ENCODE measurements at places on chromosomes 16 and 17. TPM values are rescaled to one million over a fixed set of nuclear protein-coding genes. Genes with fewer than 3 reads are reported as not detected.

- DNase-seq: no peak
Measured at GRCh38 chr16:54208237-54208636, 78.3 kb downstream of the IRX3 start.

DNA sequence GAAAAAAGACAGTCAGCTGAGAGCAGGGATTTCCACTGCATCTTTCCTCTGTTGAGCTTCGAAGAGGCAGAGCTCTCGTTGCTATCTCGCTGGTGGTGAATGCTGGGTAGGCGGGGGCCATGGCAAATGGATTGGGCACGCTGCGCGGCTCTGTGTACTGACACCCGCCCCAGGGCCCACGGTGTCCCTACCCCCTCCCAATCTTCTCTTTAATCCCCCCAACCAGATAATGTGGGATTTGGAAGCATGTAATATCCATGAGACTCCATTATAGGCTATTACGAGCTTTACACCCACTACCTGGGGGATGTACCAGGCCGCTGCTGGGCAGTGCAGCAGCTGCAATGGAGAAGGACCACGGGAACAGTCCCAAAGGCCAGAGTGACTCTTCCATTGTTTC is 8.3 kb downstream of the PIPOX start:
- no peak for DNase-seq

GRCh38 chr17:29615048-29615385 is 7.7 kb downstream of the CORO6 start:
- DNase-seq: peak; percentile 34

- no peak for DNase-seq
Measured at GRCh38 chr17:2780256-2780655, 16.0 kb upstream of the RAP1GAP2 start.

The ACAP1 gene
- 3.6 TPM for polyA plus RNA-seq

The CCDC144A gene
- not detected for polyA plus RNA-seq

GRCh38 chr16:67598527-67598926 is 36.2 kb downstream of the CTCF start:
- DNase-seq: no peak

DNA sequence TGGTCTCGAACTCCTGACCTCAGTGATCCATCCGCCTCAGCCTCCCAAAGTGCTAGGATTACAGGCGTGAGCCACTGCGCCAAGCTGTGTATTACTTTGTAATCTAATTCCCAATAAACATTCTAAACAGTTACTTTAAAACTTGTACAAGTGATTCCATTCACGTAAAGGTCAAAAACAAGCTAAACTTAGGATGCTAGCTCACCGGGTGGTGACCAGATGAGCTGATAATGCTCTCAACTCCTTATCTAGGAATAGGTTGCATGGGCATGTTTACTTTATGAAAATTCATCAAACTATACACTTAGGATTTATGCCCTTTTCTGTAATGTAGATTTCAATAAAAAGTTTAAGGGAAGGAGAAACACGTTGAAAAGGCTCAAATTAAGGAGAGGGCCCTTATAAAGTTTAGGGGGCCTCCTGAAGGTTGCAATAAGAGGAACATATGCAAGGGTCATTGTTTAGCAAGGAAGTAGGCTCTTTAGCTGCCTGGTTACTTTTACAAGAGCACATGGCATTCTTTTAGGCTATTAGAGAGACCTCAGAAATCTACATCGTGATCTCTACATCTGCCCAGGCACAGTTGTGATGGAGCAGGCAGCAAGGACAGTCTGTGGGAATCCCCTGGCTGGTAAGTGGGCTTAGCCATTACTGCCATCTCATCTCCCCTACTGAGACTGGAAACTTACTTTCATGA is 13.3 kb downstream of the CDR2 start:
- no peak for DNase-seq

DNA sequence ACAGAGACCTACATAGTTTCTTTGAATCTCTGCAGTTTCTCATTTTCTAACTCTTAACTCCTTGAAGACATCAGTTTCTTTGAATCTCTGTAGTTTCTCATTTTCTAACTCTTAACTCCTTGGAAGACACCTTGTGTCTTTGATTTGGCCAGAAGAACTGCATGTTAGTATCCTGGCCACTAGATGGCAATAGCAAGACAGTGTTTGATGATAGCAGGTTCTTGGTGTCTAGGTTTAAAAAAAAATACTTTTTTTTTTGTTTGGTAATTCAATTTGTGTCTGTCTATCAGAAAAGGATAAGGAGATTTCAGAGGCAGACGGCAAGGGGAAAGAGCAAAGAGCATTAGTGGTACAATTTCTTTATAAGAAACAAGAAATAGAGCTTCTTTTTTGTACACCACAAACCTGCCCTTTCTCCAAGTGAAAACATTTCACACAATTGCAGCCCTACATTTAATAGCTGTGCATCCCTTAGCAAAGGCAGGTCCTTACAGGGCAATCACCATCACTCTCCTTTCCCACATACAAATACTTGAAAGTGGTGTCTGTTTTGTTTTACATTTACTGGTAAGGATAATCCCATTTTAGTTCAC is 1324.9 kb upstream of the CDH8 start:
- peak; percentile 39 for DNase-seq

- DNase-seq: no peak
Measured at GRCh38 chr17:8846768-8847211, 20.7 kb downstream of the PIK3R6 start.

- no peak for DNase-seq
Measured at GRCh38 chr16:31876951-31877828, 3.6 kb downstream of the ZNF267 start.

GRCh38 chr16:89004209-89004831 is 27.3 kb upstream of the CBFA2T3 start:
- peak; percentile 16 for DNase-seq

- no peak for DNase-seq
Measured at GRCh38 chr16:74852500-74852875, 77.9 kb upstream of the FA2H start.

GRCh38 chr16:29820271-29820701 is at the start of gene MVP:
MVP (plus strand) TSS chr16:29820462; CDS start chr16:29830550, 10,088 bp downstream.
- no peak for DNase-seq

DNA sequence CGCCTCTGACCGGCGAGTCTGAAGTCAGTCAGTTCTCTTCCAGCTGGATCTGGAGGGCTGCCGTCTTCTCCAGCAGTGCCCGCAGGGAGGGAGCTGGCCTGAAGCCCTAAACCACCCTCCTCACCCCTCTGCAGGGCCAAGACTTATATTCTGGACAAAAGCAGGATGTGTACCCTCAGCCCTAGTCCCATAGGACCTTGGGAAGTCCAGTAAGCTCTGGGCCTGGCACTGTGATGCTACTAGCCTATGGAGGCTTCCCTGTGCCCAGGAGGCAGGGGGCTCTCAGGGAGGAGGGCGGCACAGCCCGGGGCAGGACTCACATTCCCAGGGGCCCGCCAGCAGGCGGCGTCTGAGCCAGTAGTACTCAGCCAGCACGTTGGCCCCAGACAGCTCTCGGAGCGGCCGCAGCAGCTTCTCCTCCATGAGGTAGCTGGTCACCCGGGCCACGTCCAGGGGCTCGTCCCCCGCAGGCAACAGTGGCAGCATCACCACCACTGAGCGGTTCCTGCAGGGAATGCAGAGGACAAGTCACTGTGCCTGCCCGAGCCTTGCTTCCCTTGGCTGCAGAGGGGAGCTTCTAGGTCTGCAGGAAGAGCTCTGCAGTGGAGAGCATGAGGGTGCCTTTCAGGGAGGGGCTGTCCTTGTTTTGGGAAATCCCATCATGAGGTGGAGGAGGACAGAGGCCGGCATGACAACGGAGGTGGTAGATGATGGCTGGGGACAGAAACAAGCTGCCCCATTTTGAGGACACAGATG is 41.7 kb downstream of the RMI2 start:
- DNase-seq: no peak

GRCh38 chr17:74599023-74599399 is 6.9 kb upstream of the CD300LD start:
- no peak for DNase-seq

The AKAP10 gene
- 20.9 TPM for polyA plus RNA-seq

- no peak for DNase-seq
Measured at GRCh38 chr16:85929259-85929721, 30.3 kb downstream of the IRF8 start.

The EPOP gene
- polyA plus RNA-seq: 0.77 TPM

The PITPNM3 gene
- 6.0 TPM for polyA plus RNA-seq

DNA sequence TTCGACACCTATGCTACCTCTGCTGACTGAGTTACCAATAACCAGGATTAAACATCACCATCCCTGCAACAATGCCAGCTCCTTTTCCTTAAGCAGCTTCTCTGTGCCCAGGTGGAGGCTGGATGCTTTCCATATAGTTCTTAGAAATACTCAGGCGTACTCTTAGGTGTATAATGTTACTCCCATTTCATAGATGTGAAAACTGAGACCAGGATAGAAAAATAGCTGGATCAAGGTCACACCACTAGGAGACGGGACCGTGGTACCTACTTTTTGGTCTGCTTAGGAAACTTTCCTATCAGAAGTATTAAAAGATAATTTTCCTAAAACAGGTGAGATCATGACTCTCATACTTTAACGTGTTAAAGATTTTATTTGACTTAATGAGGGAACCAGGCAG is 141.7 kb upstream of the RPL38 start:
- no peak for DNase-seq

The KRTAP1-3 gene
- polyA plus RNA-seq: not detected

The SLC6A2 gene
- polyA plus RNA-seq: 2.8 TPM

GRCh38 chr16:27286451-27286850 is 17.9 kb upstream of the NSMCE1 start:
- DNase-seq: no peak

The KRT13 gene
- 0.63 TPM for polyA plus RNA-seq

- no peak for DNase-seq
Measured at GRCh38 chr16:11538880-11539279, 47.8 kb downstream of the LITAF start.

- no peak for DNase-seq
Measured at GRCh38 chr17:767076-767475, 15.0 kb downstream of the GLOD4 start.

DNA sequence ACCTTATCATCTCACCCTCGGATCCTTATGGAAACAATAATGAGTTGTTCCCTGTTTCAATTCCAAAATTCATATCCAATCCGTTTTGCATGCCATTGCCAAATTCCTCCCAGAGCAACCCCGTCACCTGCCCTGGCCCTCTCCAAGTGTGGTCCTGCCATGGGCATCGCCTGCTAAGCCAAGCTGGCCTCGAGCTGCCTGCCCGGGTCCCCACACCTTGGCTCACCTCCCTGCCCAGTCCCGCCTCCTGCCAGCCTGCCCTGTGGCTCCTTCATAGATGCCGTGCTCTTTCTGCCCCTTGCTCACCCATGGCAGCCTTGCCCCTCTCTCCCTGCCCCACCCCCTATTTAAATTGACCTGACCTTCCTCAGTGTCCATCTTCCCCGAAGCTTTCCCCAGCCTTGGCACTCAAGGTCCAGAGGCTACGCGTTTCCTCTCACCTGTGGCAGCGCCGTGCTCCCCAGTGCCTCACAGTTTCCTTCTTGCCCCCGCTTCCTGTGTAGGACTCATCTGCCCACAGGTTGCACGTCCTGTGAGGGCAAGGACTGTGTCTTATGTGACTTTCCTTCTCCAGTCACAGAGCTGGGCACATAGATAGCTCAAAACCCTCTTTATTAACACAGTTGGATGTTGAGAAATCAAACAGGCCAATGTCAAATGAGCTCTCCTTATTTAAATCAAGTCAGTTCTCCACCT is 12.7 kb downstream of the MAPT start:
- no peak for DNase-seq

The KRT40 gene
- polyA plus RNA-seq: 3.1 TPM

GRCh38 chr17:61307905-61308886 is 91.4 kb upstream of the TBX2 start:
- DNase-seq: no peak

- DNase-seq: no peak
Measured at GRCh38 chr16:4989391-4990006, 31.4 kb downstream of the SEC14L5 start.

Measured in muscle of arm (tissue), 14 donors.